ENCODE measurements at places on chromosomes 1 and 21.

DNA sequence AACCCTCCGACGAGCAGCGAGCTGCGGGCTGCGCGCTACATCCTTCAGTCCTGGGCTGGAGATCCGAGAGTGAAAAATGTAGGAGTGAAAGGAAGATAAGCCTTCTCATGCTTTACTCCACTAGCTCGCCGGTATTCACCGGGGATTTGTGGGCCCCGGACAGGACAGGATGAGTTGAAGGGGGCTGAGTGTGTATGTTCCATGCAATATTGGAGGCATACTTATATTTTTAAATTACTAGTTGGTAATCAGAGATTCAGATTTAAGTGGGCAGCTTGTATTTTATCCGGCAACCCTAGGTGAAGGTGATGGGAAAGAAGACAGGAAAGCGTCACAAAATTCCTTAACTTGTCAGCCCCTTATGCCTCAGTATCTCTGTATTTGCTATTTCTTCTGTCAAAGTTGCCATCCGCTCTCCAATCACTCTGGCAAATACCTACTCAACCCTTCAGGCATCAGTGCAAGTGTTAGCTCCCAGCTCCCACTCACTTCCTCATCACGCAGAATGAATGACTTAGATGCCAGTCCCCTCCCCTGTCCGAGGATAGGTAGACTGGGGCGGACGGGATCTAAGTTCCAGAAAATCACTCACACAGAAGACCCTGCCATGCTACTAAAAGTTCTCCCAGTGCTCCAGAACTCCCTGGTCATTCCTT is 503 bp upstream of the PIGM start:
- DNase-seq = peak; percentile 20

DNA sequence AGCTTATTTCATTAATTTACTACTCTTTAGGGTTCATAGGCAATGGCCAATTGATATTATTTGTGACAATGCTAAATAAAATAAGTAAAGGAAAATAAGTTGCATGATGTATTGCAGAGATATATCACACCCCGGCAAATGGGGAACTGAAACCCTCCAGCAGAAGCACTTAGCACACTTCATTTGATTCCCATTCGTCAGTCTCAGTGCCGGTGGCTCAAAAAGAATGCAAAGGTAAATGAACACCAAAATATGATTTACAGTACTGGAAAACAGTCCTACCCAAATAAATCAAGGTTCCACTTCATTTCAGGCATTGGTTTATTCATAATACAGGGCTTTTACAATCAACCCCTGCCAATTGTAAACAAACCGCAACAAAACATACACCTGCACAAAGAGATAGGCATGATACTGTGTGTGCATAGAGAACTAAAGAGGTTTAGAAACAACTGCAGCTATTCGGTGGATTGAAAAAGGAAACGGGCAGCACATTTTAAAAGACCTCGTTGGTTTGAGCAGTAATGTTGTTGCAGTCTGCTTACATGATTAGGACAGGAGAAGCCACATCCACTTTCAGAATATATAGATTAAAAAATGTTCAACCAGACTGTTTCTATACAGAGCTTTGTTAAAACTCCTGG is 1019.2 kb downstream of the TTLL7 start:
- no peak for DNase-seq

- no peak for DNase-seq
Measured at GRCh38 chr21:34967509-34968289, 81.4 kb downstream of the RUNX1 start.

DNA sequence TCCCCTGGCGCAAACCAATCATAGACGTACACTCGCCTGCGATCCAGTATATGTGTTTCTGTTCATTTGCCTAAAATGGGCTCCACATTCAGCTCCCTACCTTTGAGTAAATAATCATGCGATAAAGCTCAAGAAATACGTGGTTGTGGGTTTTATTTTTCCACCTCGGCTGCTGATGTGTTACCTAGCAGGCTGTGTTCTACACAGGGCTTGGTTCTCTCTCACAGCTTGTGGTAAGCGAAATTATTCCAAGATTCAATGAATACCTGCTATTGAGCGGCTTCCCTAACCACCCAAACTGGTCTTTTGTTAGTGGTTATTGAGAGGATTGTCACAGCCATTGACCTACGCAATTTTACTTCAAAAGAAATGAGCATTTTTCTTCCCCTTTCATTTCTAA is 180.2 kb downstream of the PBX1 start:
- no peak for DNase-seq

- no peak for DNase-seq
Measured at GRCh38 chr1:32127409-32128198, 19.7 kb downstream of the KPNA6 start.

GRCh38 chr1:232207073-232207866 is 422.7 kb downstream of the SIPA1L2 start:
- DNase-seq = no peak

DNA sequence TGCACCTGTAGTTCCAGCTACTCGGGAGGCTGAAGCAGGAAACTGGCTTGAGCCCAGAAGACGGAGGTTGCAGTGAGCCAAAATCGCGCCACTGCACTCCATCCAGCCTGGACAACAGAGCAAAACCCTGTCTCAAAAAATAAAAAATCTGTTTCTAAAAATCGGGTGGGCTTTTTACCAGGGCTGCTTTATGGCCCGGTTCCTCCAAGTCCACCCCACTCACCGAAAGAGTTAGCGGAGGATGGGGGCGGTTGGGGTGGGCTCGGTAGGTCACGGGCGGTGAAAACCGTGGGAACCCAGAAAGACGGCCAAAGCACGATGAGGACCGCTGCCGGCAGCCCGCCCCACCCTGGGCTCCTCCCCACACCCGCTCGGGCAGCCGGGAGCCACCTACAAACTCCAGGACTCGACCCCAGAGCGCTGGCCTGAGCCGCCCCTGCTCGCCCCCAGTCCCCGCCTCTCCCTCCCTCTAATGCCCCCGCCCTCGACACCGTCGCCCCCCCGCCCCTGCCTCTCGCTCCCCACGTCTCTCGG is 846 bp upstream of the PER3 start:
- DNase-seq = peak; percentile 59

DNA sequence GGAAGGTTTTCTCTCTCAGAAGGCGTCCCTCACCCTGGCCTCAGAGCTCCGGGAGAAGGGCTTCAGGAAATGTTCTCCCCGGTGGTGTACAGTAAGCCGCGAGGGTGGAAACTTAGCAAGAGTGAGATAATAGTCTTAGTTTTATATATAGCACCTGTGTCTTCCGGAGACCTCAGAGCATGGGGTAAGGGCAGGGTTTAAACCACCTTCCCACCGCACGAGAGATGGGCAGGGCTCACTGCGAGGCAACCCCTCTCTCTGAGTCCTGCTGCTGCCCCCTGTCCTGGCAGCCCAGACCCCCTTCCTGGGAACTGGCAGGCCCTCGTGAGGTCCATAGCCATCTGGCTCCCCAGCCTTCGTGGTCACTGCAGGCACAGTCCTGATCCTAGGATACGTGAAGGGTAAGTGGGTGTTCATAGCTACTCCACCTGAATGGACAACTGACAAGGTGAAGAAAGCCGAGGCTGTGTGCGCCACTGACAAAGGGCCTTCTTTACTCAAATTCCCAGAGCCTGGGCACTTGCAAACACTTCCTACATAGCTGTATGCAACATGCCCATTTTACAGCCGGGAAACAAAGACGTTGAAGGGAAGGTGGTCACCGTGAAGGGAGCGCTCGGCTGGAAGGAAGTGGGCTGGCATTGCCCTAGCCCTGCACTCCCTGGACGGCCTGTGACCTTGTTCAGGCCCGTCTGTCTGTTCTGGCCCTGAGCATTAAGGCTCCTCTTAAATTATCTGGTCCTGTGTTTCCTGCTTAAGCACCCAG is 26.9 kb downstream of the ITPKB start:
- no peak for DNase-seq

GRCh38 chr1:24966724-24967346 is 36.8 kb upstream of the RUNX3 start:
- DNase-seq = no peak

GRCh38 chr1:236833575-236833974 is 38.5 kb downstream of the MTR start:
- no peak for DNase-seq

- DNase-seq = no peak
Measured at GRCh38 chr21:41163091-41163490, 4.9 kb upstream of the BACE2 start.

DNA sequence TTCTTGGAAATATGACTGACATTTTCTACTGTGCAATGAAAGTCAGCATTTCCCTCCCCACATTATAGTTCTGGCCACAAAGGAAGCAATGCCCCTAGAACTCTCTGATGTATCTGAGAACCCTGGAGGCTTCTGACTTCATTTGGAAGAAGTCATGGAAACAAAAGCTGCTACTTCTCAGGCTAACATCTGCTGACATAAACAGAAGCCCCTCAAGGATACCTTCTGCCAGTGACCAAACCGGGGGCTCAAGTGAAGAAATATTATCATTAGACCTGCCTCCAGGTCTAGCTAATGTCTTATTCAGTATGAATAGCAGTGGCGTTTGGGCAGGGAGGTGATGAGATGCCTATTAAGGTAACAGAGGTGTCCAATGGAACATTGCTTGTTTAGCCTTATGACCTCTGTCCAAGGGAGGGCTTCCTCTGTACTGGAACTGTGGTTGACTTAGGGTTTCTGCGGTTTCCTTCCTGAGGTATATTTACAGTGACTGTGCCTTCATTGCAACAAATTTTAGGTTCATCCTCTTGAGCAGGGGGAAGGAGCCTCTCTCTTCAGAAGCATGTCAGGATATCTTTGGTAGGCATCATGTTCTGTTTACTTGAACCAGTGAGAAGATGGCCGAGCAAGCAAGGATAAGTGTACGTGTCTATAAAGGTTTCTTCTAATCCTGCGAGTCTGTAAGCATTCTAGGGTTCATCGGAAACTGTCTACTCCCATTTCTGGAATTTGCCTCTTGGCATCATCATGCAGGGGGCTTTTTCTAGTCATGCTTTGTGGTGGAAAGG is 161.7 kb downstream of the PBX1 start:
- no peak for DNase-seq

GRCh38 chr1:40094466-40095110 is 2.5 kb downstream of the PPT1 start:
- DNase-seq = no peak

GRCh38 chr1:248782416-248783141 is 27.0 kb upstream of the LYPD8 start:
- no peak for DNase-seq

GRCh38 chr1:216531263-216532239 is 108.3 kb upstream of the USH2A start:
- DNase-seq = no peak

DNA sequence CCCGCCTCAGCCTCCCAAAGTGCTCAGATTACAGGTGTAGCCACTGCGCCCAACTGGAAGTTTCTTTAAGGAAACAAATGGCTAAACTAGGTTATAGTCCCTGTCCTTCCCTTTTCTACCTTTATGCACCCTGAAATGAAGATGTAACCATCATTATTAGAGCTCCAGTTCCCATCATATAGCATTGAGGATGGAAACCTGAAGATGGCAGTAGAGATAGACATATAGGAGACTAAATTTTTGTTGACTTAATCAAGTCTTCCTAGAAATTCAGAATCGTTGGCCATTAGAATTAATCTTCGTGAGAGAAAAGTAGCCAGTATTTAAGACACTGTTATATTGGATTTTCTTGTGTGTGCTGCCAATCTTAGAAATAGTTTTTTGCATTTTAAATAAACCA is 1016.3 kb upstream of the NCAM2 start:
- DNase-seq = no peak

- DNase-seq = no peak
Measured at GRCh38 chr21:28655471-28655870, 337.2 kb downstream of the LTN1 start.
